ENCODE measurements at places on chromosomes 5 and 9.

GRCh38 chr9:115413766-115414382 is 295.9 kb upstream of the TNC start:
- no peak for DNase-seq

DNA sequence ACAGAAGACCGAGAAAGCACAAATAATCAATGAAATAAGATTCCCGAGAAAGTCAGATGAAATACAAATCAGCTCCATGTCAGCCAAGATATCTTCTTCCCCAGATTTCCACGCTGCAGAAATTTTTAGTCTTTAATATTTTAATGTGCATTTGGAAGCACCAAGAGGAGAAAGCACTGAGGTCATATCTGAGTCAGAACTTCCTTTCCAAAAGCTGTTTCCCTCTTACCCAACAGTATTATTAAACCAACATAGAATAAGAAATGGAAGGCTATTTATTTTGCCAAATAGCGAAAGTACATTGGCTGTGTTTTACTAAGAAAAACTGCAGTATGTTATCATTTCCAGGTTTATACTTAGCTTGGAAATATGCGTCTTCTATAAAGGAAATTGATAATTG is 772.1 kb upstream of the CDH9 start:
- no peak for DNase-seq

GRCh38 chr9:2109069-2109650 is 94.0 kb downstream of the SMARCA2 start:
- DNase-seq = no peak

DNA sequence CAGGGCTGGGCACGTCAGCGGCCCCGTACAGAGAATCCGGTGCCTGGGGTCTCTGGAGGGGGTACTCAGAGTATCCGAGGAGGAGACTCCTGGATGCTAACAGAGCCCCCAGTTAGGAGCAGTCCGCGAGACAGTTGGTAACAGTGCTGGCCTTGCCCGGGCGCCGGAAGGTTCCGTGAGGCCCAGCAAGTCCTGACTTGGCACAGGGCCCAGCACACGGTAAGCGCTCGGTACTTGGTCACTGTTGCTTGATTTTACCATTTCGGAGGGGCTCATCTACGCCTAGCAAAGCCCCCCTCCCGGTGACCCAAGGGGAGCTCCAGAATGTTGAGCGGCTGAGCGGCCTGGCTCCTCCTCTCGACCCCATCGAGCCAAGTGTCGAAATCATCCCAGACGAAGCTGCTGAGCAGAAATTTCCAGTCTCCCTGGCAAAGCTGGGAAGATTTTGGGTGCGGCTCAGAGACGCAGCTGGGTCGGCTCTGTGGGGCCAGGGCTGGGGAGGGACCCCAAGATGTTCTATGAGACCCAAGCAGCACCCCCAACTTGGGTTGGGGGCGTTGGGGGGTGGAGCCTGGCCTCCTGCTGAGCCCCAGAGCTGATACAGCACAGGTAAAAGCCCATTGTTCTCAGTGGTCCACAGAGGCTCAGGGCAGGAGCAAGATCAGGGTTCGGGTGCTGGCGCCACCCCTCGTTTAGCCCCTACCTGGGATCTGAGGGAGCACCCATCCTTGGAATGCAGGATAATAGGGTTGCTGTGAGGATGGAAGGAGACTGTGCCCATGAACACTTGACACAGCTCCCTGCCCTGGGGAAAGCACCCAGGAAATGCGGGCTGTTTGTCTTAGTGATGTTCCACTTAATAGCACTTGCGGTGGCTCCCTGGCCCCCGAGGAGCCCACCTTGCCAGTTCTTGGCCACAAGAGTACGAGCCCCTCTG is 137.2 kb downstream of the C9orf50 start:
- DNase-seq = no peak

- no peak for DNase-seq
These were observed 341.2 kb upstream of the CTNND2 start for GRCh38 chr5:12245429-12245828.

DNA sequence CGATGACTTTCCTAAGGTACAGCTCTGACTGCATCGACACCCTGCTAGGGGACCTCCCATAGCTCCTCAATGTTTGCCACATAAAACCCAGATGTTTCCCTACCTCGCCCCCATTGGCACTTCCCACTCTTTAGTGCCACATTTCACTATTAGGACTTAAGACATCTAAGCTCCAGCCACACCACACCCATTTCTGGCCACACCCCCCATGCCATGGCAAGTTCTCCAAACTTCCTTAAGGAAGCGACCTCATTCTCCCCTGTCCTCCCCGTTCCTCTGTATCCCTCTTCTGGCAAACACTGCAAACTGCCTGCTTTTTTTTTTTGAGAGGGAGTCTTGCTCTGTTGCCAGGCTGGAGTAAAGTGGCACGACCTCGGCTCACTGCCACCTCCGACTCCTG is 62.9 kb downstream of the USP20 start:
- no peak for DNase-seq

- no peak for DNase-seq
These were observed 87.2 kb downstream of the LMNB1 start for GRCh38 chr5:126864042-126864688.

DNA sequence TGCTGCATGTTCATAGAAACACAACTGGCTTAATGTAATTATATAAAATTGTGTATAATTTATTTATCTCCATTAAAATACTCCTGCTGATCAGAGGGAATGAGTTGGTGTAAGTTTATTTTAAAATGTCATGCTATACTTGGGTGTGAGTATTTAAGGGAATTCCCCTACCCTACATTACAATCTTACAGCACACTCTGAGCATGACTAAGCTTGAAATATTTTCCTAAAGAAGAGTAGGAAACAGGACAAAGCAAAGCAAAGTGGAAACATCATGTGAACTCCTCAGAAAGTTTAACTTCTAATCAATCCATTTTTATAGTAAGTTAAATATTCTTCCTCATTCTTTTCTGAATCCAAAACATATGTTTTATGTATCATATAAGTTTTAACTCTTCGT is 1271.3 kb downstream of the EFNA5 start:
- DNase-seq = no peak

DNA sequence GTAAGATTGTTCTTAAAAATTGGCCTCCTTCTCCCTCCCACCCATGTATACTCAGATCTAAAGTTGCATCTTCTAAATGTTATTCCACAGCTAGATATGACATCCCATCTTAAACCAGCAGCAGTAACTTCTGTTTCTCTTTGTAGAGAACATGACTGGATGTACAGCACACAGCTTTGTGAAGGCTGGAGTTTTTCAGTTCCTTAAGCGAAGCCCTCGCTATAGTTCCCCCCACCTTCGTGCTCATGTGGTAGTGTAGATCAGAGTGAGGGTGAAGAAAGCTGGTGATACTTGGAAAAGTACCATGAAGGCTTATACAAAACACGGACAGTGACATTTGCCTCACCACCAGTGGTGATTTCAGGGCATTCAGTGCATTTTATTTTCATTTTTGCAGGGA is 137.5 kb downstream of the MAT2B start:
- no peak for DNase-seq

GRCh38 chr9:2027543-2028160 is 12.5 kb downstream of the SMARCA2 start:
- no peak for DNase-seq

DNA sequence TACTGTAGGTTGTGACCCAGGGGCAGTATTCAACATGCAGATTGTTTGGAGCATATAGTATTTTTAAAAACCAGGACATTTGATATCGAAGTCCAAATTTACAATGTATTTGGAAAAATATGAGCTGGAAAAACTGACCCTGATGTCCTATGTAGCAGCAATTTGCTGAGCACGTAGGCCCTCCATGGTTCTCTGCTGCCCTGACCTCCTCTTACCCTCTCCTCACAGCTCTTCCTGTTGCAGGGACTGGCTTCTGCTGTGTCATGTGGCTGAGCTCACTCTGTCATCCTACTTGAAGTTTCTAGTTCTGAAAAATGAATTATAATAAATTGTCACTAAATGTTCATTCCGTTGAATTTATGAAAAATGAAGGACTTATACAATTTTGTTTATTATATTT is 4.1 kb upstream of the ASPN start:
- no peak for DNase-seq

DNA sequence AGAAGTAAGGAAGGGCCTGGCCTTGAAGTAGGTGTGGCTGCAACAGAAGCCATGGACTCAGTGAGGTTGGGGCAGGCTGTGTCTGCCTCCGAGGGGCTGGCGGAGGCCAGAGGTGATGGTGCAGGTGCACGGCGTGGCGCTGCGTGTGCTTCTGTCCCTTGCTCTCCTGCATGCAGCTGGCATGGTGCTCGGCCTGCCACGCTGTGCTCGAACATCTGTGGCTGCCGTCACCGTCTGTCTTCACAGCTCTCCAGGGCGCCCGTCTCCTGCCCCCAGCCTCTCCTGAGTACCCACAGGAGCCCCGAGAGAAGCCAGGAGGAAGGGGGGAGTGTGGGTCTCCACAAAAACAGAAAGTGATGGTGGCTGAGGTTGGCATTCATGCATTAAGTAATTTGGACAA is 193.7 kb downstream of the CACNA1B start:
- no peak for DNase-seq

DNA sequence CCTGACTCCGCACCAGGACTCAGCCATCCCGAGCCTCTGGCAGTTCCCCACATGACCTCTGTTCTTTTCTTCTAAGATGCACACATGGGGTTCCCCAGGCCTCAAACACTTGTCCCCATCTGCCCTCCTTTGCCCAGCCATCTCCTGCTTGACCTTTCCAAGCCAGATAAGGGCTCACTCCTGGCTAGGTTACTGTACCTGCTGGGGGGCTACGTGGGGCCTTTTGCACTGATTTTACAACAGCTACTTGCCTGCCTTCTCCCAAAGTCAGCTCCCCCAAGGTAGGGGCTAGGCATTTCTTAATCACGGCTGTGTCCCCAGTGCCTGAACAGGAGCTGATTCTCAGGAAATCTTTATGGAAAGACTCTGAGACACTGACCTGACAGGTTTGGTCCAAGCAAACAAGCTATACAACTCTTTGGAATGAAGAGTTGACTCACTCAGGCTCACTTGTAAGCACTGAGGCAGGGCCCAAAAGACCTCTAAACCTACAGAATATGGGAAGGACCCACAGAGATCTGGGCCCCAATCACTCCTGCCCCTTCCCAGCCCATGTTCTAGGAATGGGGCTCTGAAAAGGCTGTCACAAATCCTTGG is 2.5 kb downstream of the MACROH2A1 start:
- DNase-seq = peak; percentile 38

DNA sequence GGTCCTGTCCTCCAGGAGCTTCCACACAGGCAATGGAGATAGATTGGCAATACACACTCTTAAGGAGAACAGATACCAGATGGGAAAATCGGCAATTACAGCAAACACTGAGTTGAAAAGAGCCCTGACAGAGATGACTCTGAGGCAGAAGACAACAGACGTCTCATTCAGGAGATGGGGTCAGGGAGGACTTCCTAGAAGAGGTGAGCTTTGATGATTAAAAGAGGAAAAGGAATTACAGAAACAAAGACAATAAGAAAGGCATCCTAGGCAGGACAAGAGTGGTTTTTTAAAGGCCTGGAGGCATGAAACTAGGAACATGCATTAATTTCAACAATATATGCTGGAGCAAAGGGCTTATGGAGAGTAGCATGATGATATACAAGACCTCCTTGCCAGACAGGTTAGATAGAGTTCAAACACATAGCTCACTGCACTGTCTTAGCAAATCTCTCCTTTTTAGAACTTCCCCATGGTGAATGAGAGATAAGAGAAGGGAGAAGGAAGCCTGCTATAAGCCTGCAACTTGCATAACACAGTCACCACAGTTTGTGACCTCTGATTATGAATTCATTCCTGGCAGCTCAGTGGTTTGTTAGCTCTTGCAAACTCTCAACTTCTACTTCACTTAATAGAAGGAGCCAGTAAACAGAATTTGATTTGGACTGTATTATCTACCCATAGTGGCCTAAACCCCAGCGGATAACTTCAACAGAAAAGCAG is 48.5 kb downstream of the SIL1 start:
- DNase-seq = no peak

DNA sequence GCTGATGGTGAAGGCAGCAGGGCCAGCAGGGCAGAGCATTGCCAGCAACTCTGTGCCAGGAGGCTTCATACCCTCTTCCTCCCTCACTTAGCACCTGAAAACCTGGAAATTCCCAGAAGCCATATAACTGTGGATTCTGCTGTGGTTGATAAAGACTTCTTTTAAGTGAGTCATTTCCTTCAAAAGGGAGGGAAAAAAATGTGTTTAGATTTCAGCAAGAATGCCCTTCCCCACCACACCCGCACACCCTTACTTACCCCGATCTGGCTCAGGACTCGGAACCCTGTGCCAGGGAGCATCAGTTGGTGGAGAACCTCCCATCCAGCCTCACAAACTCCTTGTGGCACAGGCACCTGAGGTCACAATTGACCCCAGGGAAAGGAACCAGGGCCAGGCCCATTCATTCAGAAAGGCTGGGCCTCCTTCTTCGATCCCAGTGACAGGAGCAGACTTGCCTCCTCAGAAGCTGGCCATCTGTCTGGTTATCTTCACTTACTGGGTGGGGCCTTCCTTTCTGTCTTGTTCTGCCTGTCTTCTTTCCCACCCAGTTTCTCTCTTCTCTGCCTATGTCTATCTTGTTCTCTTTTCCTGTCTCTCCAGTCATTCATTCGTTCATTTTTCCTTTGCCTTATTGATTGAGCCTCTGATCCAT is 62.6 kb downstream of the PLAC8L1 start:
- no peak for DNase-seq

DNA sequence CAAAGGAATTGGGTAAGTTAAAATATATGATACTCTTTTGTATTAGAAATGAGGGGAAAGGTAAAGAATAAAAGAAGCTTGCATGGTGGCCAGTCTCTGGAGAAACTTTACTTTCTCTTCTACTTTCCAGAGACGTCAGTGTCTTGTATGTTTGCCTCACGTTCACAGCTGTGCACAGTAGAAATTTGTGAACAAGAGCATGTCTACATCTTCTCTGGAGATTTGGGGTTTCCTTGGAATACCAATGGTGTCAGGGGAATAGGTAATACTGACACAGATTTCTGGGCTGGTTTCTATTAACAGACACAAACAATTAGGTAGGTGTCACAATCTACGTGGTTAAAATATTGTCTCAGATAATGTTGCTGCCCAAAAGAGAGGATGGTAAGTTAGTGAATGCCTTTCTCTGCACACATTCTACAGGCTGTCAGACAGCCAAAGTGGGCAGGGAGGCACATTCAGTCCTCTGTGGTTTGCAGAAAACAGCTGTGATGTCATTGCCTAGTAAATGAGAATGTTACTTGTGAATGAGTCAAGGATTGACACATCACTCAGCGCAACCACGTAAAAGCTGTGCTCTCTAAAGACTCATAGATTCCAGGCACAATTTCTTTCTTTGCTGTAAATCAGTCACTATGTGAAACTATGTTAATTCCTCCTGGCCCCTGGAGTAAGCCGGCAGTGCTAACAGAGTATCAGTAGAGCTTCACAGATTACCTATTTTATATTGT is 397.1 kb downstream of the MAN2A1 start:
- peak; percentile 86 for DNase-seq

- DNase-seq = no peak
These were observed 408.7 kb upstream of the RIOK2 start for GRCh38 chr5:97591781-97592180.

Data from islet precursor cell (in vitro differentiated cells).